ENCODE measurements at places on chromosomes 4 and X.

GRCh38 chrX:15204130-15204751 is 65.6 kb downstream of the ASB9 start:
- DNase-seq = peak; percentile 39

DNA sequence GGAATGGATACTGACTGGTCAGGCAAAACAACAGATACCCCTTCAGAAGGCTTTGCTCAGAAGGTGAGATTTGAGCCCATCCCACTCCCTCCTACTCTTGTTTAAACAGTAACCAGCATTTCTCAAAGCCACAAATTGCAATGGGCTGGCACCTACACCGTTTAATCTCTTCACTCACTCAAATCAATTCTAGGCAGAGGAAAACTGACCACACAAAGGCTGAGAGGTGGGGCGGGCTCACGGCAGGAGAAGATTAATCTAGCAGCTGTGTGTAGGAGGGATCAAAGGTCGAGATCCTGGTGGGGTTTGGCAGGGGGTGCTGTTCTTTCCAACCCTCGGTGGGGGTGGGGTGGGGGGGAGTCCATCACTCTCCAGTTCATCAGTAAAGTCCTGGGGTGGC is 622.4 kb downstream of the BCOR start:
- no peak for DNase-seq

DNA sequence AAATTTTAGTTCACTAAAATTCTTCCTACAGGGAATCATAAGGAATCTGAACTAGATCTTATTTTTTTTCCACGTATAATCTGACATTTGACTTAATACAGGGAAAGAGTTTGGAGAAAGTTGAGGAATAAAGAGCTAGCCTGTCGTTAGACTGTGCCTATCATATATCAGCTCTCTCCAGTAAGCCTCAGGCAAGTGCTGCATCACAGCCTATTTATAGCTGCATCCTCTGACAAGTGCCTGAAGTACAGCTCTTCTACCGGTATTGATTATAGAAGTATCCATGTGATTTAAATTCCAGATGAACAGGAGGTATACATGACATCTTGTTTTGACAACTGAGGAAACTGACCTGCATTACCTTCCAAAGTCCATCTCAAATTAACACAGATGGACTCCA is 248.9 kb downstream of the TLL1 start:
- DNase-seq = no peak

DNA sequence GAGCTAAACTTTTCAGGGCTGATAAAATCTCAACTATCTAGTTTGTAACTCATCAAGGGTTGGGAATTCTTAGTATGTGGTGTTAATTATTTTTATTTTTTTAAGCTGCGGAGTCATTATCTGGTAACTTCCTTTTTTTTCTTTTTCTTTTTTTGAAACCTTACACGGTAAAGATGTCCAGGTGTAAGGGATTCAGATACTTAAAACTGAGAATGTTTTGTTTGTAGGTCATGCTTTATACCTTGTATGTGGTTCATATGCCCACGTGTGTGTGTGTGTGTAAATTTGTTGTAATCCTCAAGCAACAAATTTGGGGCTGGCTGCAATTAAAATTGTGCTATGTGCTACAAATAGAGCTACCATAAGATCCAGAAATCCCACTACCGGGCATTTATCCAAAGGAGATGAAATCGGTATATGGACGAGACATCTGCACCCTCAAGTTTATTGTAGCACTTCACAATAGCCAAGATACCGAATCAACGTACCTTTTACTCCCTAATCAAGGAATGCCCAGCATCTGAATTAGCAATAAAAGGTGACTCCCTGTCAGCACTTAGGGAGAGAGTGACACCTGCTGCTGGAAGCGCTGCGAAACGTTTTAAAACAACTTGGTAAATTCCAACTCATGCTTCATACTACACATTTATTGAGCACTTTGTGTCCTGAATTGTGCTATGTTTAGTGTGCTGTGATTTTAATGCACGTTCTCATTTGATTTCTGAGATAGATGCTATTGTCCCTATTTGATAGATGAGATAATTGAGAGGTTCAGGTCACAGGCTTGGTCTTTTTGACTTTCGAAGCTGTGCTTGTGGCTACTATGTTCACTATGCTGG is 16.1 kb downstream of the MSMO1 start:
- DNase-seq = no peak

DNA sequence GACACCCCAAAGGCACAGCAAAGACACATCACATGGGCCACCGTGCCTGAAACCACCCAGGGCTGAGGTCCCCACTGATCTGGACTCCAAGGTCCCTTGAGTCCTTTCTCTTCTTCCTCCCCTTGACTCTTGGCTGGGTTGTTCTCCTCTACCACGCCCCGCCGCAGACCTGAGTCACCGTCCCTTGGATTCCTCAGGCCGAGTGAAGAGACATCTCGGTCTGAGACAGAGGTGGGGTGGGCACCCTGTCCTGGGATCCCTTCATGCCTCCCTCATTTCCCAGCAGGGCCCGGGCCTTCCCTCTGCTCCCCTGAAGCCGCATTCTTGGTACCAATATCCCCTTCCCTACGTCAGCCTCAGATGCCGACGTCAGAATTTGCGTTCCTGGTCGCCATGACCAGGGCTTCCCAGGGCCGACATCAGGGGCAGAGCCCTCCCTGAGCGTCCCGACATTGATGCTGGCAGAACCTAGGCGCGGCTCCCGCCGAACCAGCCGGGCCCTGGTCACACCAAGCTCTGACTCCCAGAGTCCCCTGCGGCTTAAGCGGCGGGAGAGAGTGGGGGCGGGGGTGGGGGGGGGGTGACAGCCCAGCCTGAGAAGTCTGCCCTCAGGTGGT is 498 bp downstream of the MAGEA10 start:
- DNase-seq = no peak

GRCh38 chr4:169604131-169604900 is 8.1 kb downstream of the NEK1 start:
- DNase-seq = peak; percentile 63

DNA sequence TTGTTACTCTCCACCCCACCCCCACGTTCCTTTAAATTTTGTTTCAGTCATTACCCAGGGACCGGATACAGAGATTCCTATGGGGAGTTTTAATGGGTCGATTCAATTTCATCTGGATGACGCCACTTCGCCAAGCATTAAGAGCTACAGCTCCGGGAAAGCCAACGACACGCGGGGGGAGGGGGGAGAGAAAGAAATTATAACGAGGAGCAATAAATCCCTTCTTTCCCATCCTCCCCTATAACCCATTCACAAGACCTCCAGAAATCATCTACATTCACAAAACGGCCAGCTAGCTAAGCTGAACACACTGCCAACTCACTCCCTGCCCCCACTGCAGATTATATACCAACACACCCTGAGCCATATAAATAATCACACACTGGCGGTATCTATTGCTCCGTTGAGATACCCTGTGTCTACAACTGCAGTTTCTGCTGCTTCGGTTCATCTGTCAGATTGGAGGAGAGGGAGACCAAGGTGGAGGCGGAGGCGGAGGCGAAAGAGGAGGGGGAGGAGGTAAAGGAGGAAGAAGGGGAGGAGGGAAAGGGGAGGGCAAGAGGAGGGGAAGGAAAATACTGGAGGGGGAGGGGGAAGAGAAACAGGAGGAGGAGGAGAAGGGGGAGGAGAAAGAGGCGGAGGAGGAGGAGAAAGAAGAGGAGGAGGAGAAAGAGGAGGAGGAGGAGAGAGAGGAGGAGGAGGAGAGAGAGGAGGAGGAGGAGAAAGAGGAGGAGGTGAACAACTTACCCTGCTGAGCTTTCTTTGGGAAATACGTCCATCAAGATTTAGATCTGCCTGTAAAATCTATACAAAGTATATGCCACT is 113.9 kb upstream of the VAMP7 start:
- DNase-seq = peak; percentile 7

DNA sequence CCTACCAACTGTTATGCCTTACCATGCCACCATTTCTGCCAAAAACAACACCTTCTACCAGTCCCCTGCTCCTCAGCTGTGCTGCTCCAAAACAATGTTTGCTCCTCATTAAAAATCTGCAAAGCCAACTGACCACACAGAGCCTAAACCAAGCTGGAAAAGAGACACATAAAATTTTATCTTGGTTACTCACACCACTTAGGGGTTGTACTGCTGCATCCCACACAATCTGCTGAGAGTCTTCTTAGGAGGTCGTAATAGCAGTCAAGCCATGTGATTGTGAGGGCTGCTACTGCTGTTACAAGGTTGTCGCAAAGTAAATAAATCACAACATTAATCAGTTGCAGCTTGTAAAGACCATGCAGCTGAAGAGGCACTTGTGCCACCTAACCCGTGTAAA is 607.4 kb upstream of the FAM241A start:
- DNase-seq = no peak

GRCh38 chr4:153243468-153243867 is 39.2 kb downstream of the TRIM2 start:
- no peak for DNase-seq

DNA sequence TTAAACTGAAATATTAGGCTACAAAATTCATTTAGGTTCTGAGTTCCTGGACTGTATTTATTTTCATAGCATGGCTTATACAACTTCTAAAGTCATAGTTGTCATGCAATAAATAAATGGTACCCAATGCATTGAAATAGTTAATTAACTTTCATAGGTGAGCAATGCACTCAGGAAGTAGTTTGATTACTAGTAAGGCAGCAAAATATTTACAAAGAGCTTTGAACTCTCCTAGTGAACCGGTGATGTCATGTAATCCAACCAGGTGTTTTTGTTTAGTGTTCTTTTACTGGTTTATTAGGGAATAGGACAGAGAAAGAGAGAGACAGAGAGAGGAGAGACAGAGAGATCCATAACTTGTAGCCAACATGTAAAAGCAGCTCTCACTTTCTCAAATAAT is 228.6 kb upstream of the CTSO start:
- DNase-seq = no peak

DNA sequence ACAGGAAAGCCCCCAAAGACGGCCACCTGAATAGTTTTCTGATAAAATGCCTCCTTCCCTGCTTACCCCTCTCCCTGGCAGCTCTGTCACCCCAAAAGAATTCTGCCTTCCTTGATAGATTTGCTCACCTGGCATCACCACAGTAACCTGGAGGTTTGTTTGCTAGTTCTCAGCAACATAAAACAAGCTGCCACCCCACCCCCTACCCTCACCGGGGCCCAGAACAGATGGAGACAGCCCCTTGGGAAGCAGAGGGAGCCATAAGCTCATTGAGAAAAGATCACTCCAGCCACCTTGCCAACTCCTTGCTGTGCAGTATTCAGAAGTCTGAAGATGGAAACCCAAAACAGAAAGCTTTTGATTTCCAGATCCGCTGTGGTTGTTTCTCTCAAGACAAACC is 108.6 kb downstream of the DHX15 start:
- DNase-seq = no peak

DNA sequence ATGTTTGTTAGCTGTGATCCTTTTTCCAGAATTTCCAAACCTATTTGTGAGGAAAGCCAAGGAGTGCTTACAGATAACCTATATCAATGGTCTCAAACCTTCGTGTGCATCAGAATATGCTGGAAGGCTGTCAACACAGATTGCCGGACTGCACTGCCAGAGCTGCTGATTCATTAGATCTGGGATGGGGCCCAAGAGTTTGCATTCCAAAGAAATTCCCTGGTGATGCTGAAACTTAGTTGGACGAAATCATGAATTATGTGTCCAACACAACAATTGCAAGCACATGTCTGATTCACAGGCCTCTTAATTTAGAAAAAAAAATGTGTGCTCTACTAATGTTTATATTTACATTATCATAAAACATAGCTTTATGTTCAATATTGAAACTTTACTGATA is 544.0 kb upstream of the AMOT start:
- DNase-seq = no peak
